Activated naive CD4-positive, alpha-beta T cell treated with anti-CD3 and anti-CD28 coated beads, Interleukin-2, amount 50 U/mL, for 72 hours (primary cell): ENCODE measurements at places on chromosomes 4 and X. TPM values are rescaled to one million over a fixed set of nuclear protein-coding genes. Genes with fewer than 3 reads are reported as not detected.
A peak's percentile ranks its signal among the peaks of the same experiment; 100 is the strongest.

Gene ADH7
- not detected for total RNA-seq

Gene PDE5A
- 0.80 TPM for total RNA-seq

DNA sequence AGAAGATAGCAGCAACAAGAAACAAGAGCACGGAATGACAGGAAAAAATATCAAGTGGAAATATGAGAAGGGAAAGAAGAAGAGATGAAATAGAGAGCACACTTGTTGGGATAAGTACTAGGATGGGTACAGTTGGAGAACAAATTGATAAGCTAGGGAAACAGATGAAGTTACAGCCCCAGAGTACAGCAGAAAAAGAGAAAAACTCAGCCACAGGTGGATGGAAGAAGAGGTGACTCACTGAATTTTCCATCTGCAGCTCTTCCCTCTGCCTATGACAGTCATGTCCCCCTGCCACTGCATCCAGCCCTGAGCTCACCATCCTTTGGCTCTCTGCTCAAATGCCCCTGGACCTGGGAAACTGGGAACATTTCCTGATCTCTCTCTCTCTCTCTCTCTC, 209.0 kb downstream of the BCOR start:
- no peak for DNase-seq

DNA sequence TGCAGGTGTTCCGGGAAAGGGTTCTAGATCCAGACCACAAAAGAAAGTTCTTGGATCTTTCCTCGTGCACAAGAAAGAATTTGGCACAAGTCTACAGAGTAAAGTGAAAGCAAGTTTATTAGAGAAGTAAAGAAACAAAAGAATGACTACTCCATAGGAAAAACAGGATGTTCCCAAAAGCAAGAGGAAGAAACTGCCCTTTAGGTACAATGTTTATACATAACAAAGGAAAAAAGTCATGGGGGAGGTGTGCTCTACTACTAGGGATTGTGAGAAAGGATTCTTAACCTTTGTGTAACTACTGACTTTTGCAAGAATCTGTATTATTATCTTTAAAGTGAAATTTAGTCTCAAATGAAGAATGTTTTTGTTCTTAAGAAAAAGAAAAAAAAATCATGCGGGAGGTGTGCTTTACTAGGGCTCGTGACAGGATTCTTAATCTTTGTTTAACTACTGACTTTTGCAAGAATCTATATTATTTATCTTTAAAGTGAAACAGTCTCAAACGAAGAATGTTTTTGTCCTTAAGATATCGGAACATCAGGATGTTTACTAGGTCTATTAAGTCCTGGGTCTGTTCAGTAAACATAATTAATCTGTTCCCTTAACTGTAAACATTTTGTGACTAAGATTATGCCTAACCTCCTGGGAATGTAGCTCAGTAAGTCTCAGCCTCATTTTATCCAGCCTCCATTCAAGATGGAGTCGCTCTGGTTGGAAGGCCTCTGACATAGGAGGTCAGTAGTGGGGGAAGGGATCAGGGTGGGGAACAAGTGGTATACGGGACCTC, 110.4 kb upstream of the BEND4 start:
- no peak for DNase-seq

GRCh38 chrX:12327836-12328235, 189.6 kb downstream of the FRMPD4 start:
- DNase-seq = no peak

DNA sequence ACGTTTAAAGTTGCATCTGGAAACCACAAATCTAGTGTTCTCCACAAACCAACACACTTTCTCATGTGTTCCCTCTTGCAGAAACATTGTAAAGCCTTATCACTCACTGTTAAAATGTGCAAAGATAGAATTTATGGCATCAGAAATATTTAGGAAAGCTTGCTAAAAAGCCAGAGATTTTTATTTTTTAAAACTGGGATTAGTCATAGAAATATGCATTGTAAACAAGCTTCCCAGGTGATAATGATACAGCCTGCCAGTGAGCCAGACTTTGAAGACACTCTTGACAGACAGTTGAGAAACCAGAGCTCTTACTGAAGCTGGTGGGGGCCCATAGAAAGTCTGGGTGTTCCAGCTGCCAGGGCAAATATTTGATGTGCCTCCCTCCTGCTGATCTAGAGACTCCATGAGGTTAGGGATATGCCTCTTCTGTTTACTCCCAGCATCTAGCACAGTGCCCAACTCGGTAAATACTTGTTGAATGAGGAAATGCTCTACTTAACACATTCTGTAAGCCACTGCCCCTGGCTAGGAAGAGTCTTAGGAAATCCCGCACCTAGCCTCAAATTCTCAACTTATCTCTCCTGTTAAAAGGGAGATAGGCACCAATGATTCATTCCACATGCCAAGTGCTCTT, 179.0 kb upstream of the RASGEF1B start:
- DNase-seq = no peak

DNA sequence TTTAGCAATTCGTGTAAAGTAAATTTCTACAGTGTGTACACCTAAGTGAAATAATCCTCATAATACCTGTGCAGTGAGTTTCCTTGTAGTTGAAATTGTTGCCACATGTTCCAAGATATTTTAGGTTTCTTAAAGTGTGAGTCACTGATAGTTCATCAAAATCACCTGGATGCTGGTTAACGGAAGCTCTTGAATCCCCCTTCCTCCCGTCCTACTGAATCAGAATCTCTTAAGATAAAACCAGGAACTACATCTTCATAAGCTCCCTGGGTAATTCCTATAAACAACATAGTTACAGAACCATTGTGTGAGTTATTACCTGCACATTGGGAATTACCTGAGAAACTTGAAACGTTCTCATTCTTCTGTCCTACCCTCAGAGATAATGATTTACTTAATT, 197.4 kb upstream of the HS3ST1 start:
- no peak for DNase-seq

DNA sequence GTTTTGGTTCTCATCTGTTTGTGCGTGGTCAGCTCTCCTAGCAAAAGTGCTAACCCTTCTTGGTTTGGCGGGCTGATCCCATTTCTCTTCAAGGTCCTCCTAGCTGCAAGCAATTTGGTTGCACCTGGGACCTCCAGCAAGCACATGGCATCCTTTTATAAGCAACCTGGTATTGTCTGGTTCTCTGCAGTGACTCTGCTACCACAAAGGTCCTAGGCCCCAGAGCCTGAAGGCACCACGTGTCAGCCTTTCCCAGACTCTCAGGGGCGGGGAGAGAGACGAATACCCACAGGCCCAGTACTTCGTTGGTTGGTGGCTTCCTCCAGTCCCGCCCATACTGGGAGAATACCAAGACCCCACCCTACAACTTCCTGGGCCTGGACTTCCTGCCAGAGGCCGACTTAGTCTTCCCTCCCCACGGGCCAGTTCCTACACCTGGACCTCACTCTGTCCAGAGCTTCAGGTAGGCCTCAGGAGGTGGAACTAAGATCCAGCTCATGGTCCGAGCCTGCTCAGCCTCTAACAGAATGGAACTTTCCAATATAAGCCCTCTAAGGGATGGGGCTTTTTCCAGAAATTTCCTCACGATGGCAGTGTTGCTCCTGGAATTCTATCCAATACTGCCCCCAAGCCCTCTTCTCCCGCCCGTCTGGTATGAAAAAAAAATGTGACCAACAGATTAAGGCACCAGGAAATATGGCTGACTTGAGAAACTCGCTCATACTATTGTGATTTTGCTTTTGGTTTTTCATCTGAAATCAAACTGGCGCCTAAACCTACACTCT, 192.5 kb upstream of the STK26 start:
- DNase-seq = peak; percentile 75

DNA sequence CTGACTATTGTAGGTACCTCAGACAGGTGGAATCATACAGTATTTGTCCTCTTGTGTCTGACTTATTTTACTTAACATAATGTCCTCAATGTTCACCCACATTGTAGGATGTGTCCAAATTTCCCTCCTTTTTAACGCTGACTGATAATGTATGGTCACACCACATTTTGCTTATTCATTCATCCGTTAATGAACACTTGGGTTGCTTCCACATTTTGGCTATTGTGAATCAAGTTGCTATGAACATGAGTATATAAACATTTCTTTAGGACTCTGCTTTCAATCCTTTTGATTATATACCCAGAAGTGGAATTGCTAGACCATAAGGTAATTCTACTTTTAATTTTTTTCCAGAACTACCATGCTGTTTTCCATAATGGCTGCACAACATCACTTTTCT, 87.0 kb upstream of the NDP start:
- no peak for DNase-seq

- no peak for DNase-seq
Observed at GRCh38 chr4:113009461-113009860, 40.0 kb upstream of the ANK2 start.

- DNase-seq = no peak
Observed at GRCh38 chr4:178165251-178165950, 723.2 kb upstream of the AGA start.
